ENCODE measurements at places on chromosomes 7 and 10.

DNA sequence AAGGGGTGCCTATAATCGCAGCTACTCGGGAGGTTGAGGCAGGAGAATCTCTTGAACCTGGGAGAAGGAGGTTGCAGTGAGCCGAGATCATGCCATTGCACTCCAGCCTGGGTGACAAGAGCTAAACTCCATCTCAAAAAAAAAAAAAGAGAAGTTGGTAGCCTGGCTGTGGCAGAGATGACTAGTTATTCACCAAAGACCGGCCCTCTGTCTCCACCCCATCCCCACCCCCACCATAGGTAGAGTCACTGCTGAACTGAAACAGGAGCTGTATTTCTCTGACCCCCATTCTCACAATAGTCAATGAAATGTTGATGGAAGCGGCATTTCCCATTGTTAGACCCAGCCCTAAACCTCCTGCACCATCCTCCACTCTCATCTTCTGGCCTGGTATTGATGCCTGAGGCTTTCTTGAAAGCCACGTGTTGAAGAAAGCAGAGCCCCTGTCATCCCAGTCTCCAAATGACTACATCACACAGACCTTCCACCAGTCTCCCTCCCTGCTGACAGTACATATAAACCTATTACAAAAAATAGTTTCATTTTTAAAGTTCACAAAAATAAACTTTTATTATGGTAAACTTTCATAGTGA lies 9.4 kb upstream of the PIK3CG start:
- DNase-seq = no peak

GRCh38 chr10:94361171-94361794 lies 1.5 kb downstream of the NOC3L start:
- DNase-seq = peak; percentile 9

DNA sequence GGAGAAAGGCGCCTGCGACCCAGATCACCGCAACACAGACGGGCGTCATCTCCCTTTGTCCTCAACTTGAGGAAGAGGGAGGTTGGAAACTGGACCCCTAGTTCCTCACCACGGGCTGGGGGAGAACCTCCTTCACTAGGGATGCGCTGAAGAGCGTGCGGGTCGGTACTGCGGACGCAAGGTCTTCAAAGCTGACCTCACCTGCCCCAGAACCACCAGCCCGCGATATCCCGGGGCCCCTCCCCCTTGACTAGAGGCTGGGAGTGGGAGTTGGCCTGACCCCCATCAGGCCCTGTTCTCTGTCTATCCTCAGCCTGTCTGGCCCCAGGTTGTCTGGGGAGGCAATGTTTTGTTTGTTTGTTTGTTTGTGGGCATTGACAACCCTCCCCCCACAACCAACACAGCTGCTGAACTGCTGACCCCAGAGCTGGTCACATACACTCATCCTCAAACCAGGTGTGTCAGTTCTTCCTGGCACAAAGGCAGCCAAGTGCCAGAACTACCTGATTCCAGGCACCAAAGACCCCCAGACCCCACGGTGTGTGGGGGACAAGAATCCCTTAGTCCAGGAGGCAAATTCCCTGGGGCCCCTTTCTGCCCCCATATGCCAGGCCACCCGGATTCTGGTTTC lies 2.9 kb downstream of the NPM3 start:
- no peak for DNase-seq

GRCh38 chr10:60913071-60913470 lies 30.9 kb downstream of the RHOBTB1 start:
- DNase-seq = no peak

GRCh38 chr10:71648933-71649320 lies 70.7 kb downstream of the C10orf105 start:
- DNase-seq = peak; percentile 16

DNA sequence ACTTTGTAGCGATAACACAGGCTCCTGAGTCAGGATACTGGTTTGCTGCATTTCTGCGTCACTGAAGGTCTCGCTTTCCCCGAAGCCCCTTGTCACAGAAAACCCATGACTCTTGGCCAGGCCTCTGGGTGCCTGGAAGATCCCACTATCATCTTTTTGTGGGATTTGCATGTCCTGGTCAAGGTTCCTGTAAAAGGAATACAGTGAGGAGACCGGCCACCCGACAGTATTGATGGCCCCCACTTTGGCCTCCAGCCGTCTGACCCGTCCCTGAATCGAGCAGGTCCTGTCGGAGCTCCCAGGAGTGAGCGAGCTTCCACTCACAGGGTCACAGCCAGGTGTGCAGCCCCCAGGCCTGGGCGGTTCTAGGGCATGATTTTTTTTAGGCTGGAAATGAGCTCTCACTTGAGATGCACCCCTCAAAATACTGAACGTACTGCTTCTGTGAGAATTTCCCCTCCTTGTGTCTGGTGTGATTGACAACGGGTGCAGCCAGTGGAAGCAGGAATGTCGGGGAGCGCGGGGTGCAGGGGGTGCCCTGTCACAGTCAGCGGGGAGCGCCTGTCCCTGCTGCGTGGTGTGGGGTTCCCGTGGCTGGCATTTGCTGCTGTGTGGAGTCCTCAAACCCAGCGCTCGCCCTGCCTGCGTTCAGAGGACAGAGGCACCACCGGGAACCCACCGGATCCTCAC lies 75.8 kb downstream of the DNAJB6 start:
- DNase-seq = no peak

- no peak for DNase-seq
Observed at GRCh38 chr7:96591159-96591899, 118.3 kb downstream of the SEM1 start.

- DNase-seq = no peak
Observed at GRCh38 chr10:45548068-45548467, 124.5 kb downstream of the ZFAND4 start.

DNA sequence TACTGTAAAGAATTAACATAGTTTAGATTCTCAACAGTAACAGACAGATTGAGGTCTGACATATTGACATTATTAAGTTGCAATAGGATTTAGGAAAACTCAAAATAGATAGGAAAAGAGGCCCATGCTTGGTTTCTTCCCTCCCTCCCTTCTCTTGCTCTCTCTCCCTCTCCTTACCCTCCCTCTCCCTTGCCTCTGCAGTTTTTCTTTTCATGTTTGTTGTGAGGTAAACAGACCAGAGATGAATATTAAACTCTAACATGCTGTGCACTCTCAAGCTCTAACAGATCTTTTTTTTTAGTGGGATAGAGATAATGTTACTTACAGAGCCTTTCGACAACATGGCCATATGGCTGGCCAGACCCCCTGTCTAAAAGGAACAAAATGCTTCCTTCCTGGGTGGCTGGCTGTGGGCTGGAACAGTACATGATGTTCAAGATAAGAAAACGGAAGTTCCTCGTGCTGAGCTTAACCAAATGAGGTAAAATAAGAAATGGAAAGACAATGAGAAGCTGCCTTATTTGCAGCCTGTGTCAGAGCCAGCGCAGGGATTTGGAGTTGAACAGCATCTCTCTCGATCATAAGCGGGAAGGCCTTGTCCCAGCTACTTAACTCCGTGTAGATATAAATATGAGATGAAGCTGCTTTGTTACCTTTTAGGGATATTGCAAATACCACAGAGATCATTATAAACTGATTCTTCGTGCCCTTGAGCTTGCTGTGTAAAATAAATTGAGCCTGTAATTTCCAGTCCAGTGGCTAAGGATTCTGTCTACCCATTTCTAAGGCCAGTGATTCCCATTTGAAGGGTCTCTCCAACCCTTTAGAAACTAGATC lies 391.9 kb upstream of the NPVF start:
- no peak for DNase-seq

GRCh38 chr10:123404357-123404756 lies 250.2 kb downstream of the BUB3 start:
- no peak for DNase-seq

- DNase-seq = no peak
Observed at GRCh38 chr10:122492006-122492405, 30.7 kb downstream of the HTRA1 start.

GRCh38 chr7:51066405-51066882 lies 250.2 kb downstream of the COBL start:
- no peak for DNase-seq

DNA sequence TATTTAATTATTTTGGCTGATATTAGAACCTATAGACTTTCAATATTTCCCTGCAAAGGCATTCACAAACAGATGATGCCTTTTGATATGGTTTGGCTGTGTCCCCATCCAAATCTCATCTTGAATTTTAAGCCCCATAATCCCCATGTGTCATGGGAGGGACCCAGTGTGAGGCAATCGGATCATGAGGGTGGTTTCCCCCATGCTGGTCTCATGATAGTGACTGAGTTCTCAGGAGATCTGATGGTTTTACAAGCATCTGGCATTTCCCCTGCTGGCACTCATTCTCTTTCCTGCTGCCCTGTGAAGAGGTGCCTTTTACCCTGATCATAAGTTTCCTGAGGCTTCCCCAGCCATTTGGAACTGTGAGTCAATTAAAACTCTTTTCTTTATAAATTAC lies 9.3 kb upstream of the PNLIPRP3 start:
- DNase-seq = peak; percentile 44

DNA sequence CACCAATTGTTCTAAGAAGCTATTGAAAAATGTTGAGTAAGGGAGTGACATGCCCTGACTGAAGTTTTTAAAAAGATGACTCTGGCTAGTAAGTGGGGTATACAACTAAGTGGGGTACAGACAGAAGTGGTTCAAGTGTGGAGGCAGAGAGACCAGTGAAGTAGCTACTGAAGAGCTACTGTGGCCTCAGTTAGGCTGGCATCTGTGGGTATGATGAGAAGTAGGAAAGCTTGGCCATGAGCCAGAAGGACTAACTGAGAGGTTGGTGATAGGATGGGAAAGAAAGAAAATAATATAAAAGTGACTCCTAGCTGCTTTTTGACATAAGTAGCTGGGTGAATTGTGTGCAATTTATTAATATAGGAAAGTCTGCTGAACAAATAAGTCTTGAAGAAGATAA lies 176.6 kb downstream of the SEMA3D start:
- no peak for DNase-seq

DNA sequence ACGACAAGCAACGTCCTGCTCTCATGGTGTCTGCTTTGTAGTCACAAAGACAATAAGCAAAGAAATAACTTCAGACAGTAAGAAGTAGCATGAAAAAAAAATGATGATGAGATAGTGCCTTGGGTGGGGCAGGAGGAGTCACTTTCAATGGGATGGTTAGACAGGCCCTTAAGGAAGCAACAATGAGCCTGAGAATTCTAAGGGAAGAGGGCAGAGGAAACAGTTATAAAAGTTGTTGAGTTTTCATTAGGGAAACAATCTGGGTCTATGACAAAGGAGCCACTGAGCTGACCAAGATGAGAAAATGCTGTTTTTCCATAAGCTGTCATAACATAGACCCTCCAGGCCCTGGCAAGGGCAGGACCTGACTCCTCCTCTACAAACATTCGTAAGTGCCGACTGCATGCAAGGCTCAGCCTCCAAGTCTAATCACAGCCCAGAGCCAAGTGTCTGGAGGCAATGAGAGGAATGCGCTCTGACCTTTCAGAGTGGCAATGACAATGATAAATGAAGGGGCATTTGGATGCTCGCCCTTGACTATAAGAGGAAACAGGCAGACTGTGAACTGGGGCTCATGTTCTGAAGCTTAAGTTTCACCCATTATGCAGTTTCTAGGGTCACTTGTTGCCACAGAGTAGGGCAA lies 43.7 kb downstream of the PPP1R3C start:
- DNase-seq = peak; percentile 85

DNA sequence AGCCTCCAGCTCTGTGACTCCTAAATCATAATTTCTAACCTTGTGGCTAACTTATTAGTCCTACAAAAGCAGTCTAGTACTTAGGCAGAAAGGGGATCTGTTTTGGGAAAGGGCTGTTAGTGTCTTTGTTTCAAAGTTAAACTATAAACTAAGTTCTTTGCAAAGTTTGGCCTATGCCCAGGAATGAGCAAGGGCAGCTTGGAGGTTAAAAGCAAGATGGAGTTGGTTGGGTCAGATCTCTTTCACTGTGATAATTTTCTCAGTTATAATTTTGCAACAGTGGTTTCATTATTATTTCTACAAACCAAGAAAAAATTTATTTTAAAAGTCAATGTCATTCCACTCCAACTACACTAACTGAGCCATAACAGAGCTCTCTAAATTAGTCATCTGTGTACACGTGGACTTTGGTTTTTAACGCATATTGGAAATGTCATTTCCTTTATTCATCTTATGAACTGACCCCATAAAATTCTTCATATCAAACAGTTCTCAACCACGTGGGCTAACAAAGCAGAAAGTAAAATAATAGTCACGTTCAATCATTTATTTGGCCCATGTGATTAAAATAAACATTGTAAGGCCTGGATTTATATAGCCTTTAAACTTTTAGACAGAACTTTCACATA lies 143.2 kb upstream of the C7orf33 start:
- DNase-seq = no peak

DNA sequence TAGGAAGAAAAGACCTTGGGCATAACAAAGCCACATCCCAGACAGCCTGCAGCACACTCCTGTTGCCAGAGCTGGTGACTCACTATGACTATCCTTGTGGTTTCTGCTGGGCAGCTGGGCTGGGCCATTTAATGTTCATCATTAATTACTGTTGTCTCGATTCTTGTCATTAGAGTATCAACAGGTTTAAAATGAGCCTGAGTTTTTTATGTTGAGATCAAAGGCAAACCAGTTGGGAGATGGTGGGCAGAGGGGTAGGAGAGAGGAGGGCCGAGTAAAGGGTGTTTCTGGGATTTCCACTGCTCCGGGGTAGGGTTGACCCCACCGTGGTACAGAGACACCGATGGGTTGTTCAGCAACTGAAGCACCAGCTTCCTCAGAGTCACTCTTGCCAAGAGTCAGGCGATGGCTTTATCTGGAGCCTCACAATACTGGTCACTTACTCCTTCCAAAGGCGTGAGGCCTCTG lies 128.7 kb upstream of the LYZL1 start:
- DNase-seq = peak; percentile 87

GRCh38 chr7:21887353-21887752 lies 58.3 kb downstream of the CDCA7L start:
- DNase-seq = no peak

DNA sequence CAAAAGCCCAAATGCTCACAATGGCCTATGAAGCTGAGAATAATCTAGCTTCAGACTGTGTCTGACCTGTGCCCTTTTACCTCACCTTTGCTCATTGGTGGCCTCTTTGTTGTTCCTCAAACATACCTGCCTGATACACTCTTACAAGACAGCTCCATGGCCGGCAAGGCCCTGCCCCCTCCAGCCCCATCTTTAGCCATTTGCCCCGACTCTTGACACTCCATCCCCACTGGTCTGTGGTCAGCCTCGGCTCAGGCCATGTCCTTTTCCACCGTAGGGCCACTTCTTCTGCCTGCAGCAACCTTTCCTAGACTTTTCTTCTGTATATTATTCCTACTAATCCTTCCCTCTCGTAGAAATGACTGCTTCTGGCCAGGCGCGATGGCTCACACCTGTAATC lies 265.2 kb downstream of the RPS24 start:
- no peak for DNase-seq

GRCh38 chr10:116720668-116721546 lies 21.5 kb downstream of the HSPA12A start:
- no peak for DNase-seq
